ENCODE measurements at places on chromosomes 7 and 10. TPM values are rescaled to one million over a fixed set of nuclear protein-coding genes. Genes with fewer than 3 reads are reported as not detected.

The GNG11 gene
- total RNA-seq = 7.0 TPM

The OR2A12 gene
- not detected for total RNA-seq

The FKBP9 gene
- 183 TPM for total RNA-seq

The TMEM270 gene
- total RNA-seq = 0.72 TPM

The GRID1 gene
- 2.3 TPM for total RNA-seq

DNA sequence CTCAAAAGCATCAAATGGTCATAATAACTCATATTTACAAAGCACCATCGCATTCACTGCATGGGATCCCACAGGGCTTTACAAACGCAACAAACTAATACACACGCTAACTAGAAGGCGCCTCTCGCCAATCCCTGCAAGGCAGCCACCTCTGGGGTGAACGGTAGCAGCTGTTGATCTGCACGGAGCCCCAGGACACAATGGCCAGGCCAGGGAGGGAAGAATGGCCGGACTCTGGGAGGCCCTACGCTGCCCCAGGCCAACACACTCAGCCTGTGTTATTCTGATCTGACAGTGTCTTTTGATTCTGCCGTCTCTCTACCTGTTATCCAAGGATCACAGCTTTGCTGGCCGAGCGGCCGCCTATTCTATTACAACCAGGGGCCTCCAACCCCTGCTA is 41.8 kb downstream of the HABP2 start:
- DNase-seq = no peak
- H3K36me3 ChIP-seq = no peaks in the 10 kb centered on the region
- no peaks in the 10 kb centered on the region for H3K4me1 ChIP-seq
- H3K27me3 ChIP-seq = peaks cover 39% of the 10 kb centered on the region

The AZGP1 gene
- total RNA-seq = 0.49 TPM

The IGFBP1 gene
- total RNA-seq = 0.33 TPM

The FAM237B gene
- not detected for total RNA-seq
